ENCODE measurements at places on chromosomes 6 and 20. TPM values are rescaled to one million over a fixed set of nuclear protein-coding genes. Genes with fewer than 3 reads are reported as not detected.

The JARID2 gene
- 2.8 TPM for total RNA-seq

The UBD gene
- total RNA-seq = not detected

The PHACTR2 gene
- total RNA-seq = not detected

GRCh38 chr6:41053041-41053440 is at the start of gene APOBEC2:
APOBEC2 (plus strand) TSS chr6:41053202; CDS start chr6:41053348, 146 bp downstream.
- no peak for DNase-seq

DNA sequence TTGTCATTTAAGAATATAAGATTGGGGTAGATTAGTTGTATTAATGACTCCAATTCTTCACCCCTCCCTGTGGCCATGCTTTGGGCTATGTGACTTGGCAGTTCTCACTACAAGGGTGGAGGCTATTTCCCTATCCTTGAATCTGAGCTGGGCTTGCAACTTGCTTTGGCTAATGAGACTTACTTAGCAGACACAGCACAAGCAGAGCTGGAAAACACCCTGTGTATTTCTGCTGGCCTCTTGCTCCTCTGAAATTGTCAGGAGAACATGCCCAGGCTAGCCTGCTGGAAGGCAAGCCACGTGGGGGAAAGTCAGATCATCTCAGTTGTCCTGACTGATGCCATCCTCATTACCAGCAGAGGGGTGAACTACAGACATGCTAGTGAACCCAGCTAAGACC is 126.5 kb upstream of the HDGFL1 start:
- DNase-seq = no peak

All from Karpas-422 (cell line).